ENCODE measurements at places on chromosomes 6 and 20. TPM values are rescaled to one million over a fixed set of nuclear protein-coding genes. Genes with fewer than 3 reads are reported as not detected.

GRCh38 chr20:56788671-56789610 lies 159.8 kb downstream of the TFAP2C start:
- no peak overlapping the region for H3K4me3 ChIP-seq
- H3K4me1 ChIP-seq: peaks cover 17% of the 10 kb centered on the region
- H3K36me3 ChIP-seq: no peaks in the 10 kb centered on the region
- H3K27ac ChIP-seq: peak overlapping the region; percentile 89
- no peak for DNase-seq

DNA sequence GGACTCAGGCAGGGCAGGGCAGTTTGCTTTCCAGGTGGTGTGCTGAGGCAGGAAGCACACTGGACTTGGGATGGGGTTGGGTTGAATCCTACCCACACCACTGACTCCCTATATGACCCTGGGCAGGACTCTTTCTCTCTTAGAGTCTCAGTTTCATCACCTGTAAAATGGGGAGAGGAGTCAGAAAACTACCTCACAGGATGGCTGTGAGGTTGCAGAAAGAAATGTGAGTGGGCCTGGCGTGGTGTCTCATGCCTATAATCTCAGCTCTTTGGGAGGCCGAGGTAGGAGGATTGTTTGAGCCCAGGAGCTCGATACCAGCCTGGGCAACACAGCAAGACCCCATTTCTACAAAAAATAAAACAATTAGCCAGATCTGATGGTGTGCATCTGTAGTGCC lies 67.2 kb downstream of the CD40 start:
- H3K36me3 ChIP-seq: no peaks in the 10 kb centered on the region
- peaks cover 12% of the 10 kb centered on the region for H3K27me3 ChIP-seq
- DNase-seq: no peak
- no peak overlapping the region for H3K27ac ChIP-seq

DNA sequence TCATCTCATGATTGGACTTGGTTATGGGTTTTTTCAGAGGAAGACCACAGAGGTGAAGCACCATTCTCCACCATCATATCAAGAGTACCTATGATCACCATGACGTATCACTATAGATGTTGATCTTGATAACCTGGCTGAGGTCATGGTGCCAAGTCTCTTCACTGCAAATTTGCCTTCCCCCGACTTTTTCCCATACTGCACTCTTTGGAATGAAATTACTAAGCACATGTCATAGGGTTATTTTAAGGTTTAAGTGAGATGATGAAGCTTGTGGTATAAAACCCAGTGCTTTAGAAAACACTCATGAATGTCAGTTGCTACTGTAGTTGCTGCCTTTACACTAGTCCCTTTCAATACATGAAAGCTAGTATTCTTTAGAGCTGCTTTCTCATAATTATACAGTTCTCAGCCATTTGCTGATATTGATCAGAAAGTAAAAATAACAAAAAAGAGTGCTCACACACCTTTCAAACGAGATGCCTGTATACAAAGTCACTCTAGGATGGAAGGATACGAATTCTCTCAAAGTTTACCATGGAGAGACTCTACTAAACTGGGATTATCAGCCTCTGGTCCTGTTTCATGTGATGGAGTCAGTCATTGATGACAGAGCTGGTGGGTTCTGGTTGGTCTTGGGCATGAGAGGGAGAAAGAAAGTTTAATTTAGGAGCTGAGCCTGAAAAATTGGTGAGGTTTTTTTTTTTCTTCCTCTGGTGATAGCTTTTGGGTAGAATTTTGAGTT lies 228.1 kb downstream of the PRL start:
- H3K27ac ChIP-seq: no peak overlapping the region
- no peak for DNase-seq
- H3K4me3 ChIP-seq: no peak overlapping the region
- no peaks in the 10 kb centered on the region for H3K36me3 ChIP-seq
- H3K4me1 ChIP-seq: peaks cover 4% of the 10 kb centered on the region

The LY86 gene
- not detected for total RNA-seq

The FOXF2 gene
- total RNA-seq: 0.61 TPM

All from astrocyte (in vitro differentiated cells and primary cell).